GM23248 (cell line): ENCODE measurements at places on chromosomes 4 and X. TPM values are rescaled to one million over a fixed set of nuclear protein-coding genes. Genes with fewer than 3 reads are reported as not detected.

- H3K27ac ChIP-seq, result no peak overlapping the region
- DNase-seq, result peak; percentile 6
- H3K27me3 ChIP-seq, result no peaks in the 10 kb centered on the region
These were observed 39.8 kb upstream of the TCEAL2 start for GRCh38 chrX:102085706-102086105.

SH3D19 gene
- total RNA-seq, result 47.8 and 48.2 TPM in 2 replicates

DNA sequence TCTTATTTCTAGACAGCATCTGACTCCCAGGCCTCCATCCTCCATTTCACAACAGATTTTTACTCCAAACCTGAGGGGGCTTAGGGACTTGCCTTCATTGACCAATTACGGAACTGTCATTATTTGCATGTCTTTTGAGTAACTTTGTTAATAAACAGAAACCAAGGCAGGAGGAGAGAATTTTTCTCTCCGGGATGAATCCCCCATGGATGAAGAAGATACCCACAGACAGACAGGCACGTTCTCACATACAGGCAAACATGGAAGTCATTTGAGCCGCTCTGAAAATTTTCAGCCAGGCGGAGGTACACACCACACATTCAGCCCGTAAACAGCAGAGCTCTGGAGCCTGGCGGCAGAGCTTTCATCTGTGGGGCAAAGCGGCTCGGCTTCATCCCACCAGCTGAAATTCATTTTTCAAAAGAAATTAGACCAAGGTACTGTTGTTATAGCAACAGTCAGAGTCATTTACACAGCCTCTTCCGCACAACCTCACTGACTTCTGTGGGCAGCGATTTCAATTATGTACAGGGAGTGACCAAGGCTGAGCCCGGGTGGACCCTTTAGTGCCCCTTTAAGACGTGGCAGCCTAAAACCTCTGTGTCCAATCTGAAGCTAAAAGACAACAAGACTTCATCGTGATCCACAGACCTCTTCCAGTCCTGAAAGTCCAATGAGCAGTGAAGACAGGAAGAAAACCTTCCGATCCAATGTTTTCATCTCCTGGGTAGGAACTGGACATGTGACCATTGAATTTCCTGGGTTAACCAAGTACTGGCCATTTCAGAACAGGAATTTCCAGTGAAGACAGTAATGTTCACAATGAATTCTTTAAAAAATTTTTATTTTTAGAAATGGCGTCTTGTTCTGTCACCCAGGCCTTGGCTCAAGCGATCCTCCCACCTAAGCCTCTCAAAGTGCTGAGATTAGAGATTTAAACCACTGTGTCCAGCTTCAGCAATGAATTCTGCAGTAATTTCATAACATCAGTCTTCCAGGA is 237.0 kb downstream of the MGST2 start:
- H3K27me3 ChIP-seq, result no peaks in the 10 kb centered on the region
- DNase-seq, result peak; percentile 61
- peaks cover 11% of the 10 kb centered on the region; the same call in 1 of the 2 replicates for H3K4me1 ChIP-seq
- peak overlapping the region; percentile 79 for H3K4me3 ChIP-seq

DNA sequence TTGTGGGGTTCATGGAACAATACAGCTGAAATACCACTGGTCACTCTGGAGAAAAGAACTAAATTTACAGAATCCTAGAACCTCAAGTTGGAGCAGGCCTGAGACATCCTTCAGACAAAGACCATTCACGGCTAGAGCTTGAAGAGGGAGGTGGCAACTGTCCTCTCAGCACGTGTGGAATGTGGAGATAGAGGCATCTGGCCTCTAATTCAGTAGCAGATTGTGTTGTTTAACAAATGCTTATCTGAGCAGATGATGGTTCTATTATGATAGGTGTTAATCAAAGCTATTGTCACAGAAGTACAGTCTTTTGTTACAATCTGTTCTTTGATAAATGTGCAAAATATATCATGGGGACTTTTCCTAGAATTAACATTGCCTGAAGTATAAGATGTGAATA is 121.7 kb upstream of the KCNIP4 start:
- no peaks in the 10 kb centered on the region for H3K36me3 ChIP-seq
- no peaks in the 10 kb centered on the region for H3K27me3 ChIP-seq
- no peak for DNase-seq
- no peak overlapping the region for H3K4me3 ChIP-seq
- peaks cover 7% of the 10 kb centered on the region; the same call in 1 of the 2 replicates for H3K4me1 ChIP-seq

DNA sequence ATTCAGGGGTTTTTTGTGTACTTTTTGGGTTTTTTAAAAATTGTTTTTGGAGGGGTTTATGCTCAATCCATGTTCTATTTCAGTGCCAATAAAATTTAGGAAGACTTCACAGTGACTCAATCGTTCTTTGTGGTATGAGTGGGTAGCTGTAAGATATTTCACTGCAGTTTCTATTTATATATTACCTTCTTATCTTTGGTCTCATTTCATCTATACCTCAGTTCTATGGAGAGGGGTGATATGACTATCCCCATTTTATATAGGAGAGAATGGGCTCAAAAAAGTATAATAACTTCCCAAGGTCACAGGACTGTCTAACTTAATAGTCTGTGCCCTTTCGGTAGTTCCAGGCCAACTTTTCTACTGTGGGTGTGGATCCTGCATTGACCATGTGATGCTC is 74.4 kb downstream of the MSN start:
- H3K4me1 ChIP-seq, result peaks cover 29% of the 10 kb centered on the region
- H3K4me3 ChIP-seq, result no peak overlapping the region
- peaks cover 8% of the 10 kb centered on the region for H3K36me3 ChIP-seq

ZMAT1 gene
- not detected in 2 replicates for total RNA-seq

- H3K27ac ChIP-seq, result no peak overlapping the region
- no peaks in the 10 kb centered on the region for H3K4me1 ChIP-seq
- H3K27me3 ChIP-seq, result no peaks in the 10 kb centered on the region
These were observed 1724.0 kb downstream of the RPA4 start for GRCh38 chrX:98607739-98608138.

GRCh38 chr4:38092701-38093100 is 132.5 kb downstream of the PTTG2 start:
- DNase-seq, result peak; percentile 71
- no peak overlapping the region for H3K4me3 ChIP-seq
- H3K27me3 ChIP-seq, result no peaks in the 10 kb centered on the region
- H3K27ac ChIP-seq, result no peak overlapping the region
- peaks cover 11% of the 10 kb centered on the region for H3K4me1 ChIP-seq

- peaks cover 27% of the 10 kb centered on the region for H3K4me1 ChIP-seq
- no peaks in the 10 kb centered on the region for H3K36me3 ChIP-seq
- peak; percentile 53 for DNase-seq
- H3K27me3 ChIP-seq, result no peaks in the 10 kb centered on the region
- H3K27ac ChIP-seq, result peak overlapping the region; percentile 3; the same call in 1 of the 2 replicates
These were observed 6.0 kb upstream of the ANXA3 start for GRCh38 chr4:78545275-78546246.

DNA sequence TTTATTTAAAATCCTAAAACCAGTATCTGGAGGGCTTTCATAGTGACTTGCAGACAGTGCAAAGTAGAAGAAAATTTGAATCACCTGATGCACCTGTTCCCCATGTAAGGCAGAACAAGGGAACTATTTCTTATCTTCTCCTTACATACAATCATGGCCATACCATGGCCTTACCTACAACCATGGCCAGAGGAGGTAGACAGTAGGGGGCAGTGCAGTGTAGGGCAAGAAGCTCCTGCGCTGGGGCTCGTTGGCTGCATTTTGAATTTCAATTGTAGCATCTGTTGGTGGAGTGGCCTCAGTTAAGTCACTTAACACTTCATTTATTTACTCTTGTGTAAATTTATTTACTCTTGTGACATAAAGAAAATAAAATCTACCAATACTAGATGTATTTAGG is 33.0 kb downstream of the GALNTL6 start:
- H3K4me1 ChIP-seq, result no peaks in the 10 kb centered on the region
- no peaks in the 10 kb centered on the region; the same call in 1 of the 2 replicates for H3K27me3 ChIP-seq
- peak; percentile 35 for DNase-seq
- H3K36me3 ChIP-seq, result no peaks in the 10 kb centered on the region

DNA sequence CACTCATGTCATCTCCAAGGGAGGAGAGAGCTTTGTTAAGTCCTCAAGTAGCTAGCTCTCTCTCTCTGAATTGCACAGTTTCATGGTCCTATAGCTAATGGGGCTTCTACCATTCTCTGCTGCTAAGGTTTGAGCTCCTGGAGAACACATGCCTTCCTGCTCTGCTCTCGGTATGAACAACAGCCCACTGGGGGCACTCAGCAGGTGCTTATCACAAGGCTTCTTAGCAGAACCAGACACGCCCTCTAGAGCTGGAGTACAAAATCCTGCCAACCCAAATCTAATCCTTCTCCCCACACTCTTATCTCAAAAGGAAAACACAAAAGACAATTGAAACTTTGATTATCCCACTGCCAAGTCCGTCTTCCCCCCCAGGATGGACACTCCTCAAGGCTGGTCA is 176.5 kb downstream of the HS3ST1 start:
- H3K27ac ChIP-seq, result no peak overlapping the region
- no peak for DNase-seq
- no peaks in the 10 kb centered on the region for H3K4me1 ChIP-seq
- H3K4me3 ChIP-seq, result no peak overlapping the region
- H3K27me3 ChIP-seq, result no peaks in the 10 kb centered on the region

- H3K27ac ChIP-seq, result no peak overlapping the region
- DNase-seq, result no peak
- H3K36me3 ChIP-seq, result no peaks in the 10 kb centered on the region
- no peak overlapping the region for H3K4me3 ChIP-seq
These were observed 229.0 kb downstream of the PABPC4L start for GRCh38 chr4:133972586-133972985.

- H3K36me3 ChIP-seq, result no peaks in the 10 kb centered on the region
- no peak overlapping the region for H3K4me3 ChIP-seq
- H3K4me1 ChIP-seq, result peaks cover 29% of the 10 kb centered on the region
- no peaks in the 10 kb centered on the region for H3K27me3 ChIP-seq
- H3K27ac ChIP-seq, result no peak overlapping the region
These were observed 8.8 kb upstream of the BMP2K start for GRCh38 chr4:78767350-78767749.

TCEAL7 gene
- 8.0 and 17.1 TPM in 2 replicates for total RNA-seq

DNA sequence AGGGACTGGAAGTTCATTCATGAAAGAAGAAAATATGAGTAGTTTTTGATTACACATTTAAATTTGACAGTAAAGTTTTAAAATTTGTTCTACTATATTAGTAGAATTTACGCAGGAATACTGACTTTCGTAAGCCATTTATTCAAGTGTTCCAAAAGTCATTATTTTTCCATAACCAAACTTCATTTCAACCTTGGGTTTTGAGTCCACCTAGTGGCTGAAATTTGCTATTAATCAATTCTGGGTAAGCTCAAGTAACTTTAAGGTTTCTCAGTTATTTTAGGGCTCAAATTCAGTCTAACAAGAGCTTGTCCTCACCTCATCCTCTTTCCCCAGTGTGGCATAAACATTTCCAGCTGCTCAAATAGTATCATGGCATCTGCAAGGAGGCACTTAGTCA is 175.4 kb downstream of the SH3BGRL start:
- H3K27me3 ChIP-seq, result no peaks in the 10 kb centered on the region
- DNase-seq, result peak; percentile 37
- H3K36me3 ChIP-seq, result no peaks in the 10 kb centered on the region
- H3K4me3 ChIP-seq, result no peak overlapping the region

- H3K4me3 ChIP-seq, result no peak overlapping the region
- H3K36me3 ChIP-seq, result no peaks in the 10 kb centered on the region; the same call in 1 of the 2 replicates
- DNase-seq, result no peak
- H3K4me1 ChIP-seq, result peaks cover 5% of the 10 kb centered on the region; the same call in 1 of the 2 replicates
- H3K27me3 ChIP-seq, result no peaks in the 10 kb centered on the region
These were observed 33.0 kb downstream of the NOP14 start for GRCh38 chr4:2930135-2930757.

DNA sequence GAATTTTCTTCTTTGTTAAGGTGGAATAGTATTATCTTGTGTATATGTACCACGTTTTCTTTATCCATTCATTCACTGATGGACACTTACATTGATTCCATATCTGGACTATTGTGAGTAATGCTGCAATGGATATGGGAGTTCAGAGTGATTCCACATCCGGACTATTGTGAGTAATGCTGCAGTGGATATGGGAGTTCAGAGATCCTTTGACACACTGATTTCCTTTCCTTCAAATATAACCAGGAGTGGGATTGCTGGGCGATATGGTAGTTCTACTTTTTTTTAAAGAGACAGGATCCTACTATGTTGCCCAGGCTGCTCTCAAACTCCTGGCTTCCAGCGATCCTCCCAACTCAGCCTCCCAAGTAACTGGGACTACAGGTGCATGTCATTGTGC is 12.1 kb downstream of the TMEM156 start:
- no peaks in the 10 kb centered on the region for H3K36me3 ChIP-seq
- no peaks in the 10 kb centered on the region for H3K27me3 ChIP-seq
- no peak overlapping the region for H3K27ac ChIP-seq
- H3K4me3 ChIP-seq, result no peak overlapping the region

DNA sequence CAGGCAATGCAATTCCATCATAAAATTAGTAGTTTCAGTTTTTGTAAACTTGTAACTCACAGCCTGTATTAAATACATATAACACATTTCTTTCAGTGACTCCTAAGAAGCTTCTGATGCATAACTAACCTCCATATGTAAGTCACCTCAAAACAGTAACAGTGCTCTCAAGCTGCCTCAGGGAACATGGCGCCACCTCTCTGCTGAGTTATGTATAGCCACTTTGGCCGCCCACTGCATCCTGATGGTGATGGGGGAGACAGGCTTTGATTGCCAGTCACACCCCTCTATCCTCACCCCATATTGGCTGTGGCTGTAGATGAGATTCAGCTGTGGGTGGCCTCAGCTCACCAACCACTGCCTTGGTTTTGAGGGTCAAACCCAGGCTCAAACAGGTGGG is 54.3 kb downstream of the LRBA start:
- H3K36me3 ChIP-seq, result no peaks in the 10 kb centered on the region
- peak; percentile 59 for DNase-seq
- no peak overlapping the region for H3K4me3 ChIP-seq
- H3K4me1 ChIP-seq, result no peaks in the 10 kb centered on the region
- no peaks in the 10 kb centered on the region for H3K27me3 ChIP-seq

DNA sequence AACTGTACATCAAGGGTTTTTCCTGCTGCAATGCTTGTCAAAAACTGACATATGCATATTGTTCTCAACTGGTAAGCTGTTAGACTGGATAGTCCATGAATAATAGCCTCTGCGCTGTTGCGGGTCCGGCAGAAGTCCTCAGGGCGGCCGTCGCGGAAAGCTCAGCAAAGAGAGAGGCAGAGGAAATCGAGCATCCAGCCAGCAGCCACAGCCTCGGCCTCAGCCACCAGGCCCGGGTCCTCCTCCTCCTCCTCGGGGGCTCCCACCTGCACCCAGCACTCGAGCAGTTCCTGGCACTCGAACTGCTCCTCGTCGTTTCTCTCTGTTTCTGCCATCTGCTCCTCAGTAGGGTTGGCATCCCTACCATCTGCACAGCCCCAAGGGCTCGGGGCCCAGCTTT is 53.7 kb downstream of the UPRT start:
- no peaks in the 10 kb centered on the region for H3K36me3 ChIP-seq
- H3K27ac ChIP-seq, result no peak overlapping the region
- DNase-seq, result no peak
- H3K4me3 ChIP-seq, result no peak overlapping the region

PRRG3 gene
- total RNA-seq, result not detected in 2 replicates
